ENCODE measurements at places on chromosomes 4 and X.

GRCh38 chr4:13511101-13511500, 27.0 kb upstream of the RAB28 start:
- DNase-seq = no peak

GRCh38 chr4:144360146-144360793, 219.8 kb upstream of the GYPA start:
- no peak for DNase-seq

- no peak for DNase-seq
These were observed 68.6 kb downstream of the BEND4 start for GRCh38 chr4:42083816-42084215.

GRCh38 chr4:1137850-1138249, 24.5 kb upstream of the RNF212 start:
- DNase-seq = no peak

GRCh38 chrX:144801786-144802185, 445.5 kb upstream of the SPANXN1 start:
- peak; percentile 8 for DNase-seq

GRCh38 chr4:2928242-2929176, 34.7 kb downstream of the NOP14 start:
- no peak for DNase-seq

GRCh38 chr4:112361181-112361791, 64.1 kb downstream of the ALPK1 start:
- no peak for DNase-seq

GRCh38 chr4:168751263-168752225, 254.7 kb downstream of the PALLD start:
- DNase-seq = no peak

DNA sequence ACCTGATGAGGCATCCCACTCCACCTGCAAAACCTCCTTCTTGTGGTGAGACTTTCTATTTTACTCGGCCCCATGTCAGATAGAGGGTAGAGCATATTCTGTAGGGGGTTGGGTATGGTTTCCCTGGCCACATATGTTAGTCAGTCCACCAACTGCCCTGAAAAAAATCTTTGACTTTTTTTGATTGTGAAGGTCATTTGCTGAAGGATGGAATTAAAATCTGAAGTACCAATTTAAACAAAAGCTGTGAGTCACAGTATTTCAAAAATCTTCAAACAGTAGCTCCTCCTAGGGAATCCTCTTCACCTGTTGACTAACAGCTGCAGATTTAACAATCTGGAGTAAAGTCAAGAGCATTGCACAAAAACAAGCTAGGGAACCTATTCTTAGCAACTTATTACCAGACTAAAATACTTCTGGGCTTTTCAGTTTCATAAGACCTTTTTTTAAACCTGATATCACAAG, 8.0 kb upstream of the CCDC110 start:
- DNase-seq = no peak

GRCh38 chrX:115579327-115579726, 18.4 kb downstream of the PLS3 start:
- DNase-seq = no peak

DNA sequence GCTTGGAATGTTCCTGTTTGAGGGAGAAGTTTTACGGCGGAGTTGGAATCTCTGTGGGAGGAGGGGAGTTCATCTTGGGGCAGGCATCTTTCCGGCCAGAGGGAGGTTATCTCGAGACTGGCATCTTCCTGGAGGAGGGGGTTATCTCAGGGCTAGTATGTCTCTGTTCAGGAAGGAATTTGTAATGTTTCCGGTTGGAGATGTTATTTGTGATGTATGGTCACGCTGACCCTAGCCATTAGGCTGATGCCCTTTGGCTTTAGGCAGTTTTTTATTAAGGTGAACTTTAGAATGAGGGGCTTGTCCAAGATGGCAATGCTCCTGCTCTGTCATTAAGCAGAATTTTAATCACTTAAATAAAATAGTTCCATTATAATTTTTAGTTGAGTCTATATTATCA, 449.7 kb downstream of the PCDH10 start:
- DNase-seq = no peak

DNA sequence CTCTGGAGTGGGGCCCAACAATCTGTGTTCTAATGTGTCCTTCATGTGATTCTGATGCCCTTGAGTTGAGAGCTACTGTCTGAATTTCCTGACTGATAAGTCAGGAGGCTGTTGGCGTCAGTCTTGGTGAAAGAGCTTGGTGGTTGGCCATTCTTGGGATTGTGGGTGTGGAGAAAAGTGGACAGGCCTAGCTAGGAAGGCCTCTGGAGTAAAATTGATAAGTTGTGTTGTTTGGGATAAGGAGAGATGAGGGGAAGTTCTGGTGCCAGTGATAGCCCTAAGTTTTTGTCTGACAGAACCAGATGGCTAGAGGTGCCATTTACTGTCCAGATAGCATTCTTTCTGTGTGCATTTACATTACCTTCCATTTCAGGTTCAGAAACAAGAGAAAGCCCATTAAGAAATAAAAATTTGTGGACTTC, 11.7 kb downstream of the NSD2 start:
- DNase-seq = no peak

GRCh38 chr4:76377911-76378310, 43.0 kb downstream of the CCDC158 start:
- DNase-seq = no peak

DNA sequence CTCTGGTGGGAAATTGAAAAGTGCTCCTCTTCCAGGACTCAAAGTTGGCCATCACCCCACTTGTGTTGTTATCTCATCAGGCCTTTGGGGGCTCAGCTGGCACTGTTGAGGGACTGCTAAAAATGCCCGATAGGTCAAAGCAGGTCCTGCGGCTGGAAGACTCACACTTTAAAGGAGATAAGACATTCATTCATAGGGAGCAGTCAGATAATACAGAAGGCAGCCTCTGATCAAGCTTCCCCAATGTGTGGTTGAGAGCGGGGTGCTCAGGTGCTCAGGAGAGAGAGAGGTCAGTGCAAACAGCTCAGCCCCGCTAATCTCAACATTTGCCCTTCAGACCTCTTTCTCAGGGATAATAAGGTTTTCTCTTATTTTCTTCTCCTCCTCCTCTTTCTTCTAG, 70.3 kb downstream of the TMEM154 start:
- no peak for DNase-seq

DNA sequence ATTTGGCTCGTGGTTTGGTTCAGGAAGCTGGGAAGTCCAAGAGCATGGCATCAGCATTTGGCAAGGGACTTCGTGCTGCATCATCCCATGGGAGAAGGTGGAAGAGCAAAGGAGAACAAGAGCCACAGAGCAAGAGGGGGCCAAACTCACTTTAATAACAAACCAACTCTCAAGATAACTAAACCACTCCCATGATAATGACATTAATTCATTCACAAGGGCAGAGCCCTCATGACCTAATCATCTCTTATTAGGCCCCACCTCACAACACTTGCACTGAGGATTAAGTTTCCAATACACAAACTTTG, 113.4 kb upstream of the ATXN3L start:
- DNase-seq = no peak

DNA sequence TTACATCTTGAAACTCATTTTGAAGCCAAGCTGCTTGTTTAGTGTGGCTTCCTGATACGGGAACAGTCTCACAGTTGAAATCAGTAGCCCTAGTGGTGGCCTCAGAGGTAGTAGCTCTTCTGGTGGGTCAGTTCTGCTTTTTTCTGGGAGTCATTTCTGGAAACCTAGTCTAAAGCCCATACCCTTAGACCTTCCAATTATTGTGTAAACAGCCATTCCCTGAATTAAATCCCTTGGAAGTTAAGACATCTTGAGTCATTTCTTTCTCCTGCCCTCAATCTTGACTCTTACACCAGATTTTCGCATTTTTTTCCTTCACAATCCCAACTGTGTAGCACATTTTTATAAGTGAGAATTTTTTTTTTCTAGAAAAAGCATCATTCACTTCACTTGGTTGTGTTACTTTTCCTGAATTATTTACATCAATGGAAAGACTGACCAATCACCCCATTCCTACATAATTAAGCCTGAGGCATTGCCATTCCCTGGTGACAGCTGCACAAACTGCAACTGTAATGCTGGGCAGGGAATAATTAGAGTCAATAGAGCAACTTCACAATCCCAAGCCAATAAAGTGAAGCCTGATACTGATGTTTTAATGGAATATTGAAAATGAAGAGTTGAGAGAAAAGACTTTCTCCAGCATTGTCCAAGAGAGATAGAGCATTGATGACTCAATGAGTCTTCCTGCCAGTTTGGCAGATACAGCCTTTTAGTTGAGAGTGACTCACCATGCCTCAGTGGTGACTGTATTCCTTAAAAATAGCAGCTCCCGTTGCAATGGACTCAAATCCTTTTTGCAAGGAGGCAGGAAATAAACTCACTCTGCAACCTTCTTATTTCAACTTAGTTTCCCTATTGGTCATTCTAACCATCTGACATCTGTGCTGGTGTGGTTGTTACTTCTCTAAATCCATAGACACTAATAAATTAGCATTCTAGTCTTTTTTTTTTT, 13.0 kb upstream of the SEPSECS start:
- DNase-seq = peak; percentile 29

DNA sequence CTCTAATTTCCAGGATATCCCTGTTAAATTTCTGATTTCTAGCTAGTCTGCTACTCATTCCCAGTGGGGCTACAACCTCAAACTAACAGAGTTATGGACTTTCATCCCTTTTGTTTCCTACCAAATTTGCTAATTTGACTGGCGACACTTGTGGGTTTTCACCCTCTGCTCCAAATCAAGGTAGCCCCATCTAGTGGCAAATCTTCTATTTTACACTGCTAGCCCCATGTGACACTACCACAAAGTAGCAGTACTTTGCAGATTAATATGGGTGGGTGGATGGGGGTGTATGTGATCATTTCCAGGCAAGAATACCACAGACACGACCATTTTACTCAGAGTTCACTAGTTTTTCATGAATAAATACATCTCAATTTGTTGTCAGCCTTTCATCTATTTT, 150.3 kb downstream of the MSL3 start:
- no peak for DNase-seq

- no peak for DNase-seq
These were observed 163.2 kb downstream of the PRKX start for GRCh38 chrX:3550160-3550751.
